ENCODE measurements at places on chromosomes 2 and 18.
A peak's percentile ranks its signal among the peaks of the same experiment; 100 is the strongest.

DNA sequence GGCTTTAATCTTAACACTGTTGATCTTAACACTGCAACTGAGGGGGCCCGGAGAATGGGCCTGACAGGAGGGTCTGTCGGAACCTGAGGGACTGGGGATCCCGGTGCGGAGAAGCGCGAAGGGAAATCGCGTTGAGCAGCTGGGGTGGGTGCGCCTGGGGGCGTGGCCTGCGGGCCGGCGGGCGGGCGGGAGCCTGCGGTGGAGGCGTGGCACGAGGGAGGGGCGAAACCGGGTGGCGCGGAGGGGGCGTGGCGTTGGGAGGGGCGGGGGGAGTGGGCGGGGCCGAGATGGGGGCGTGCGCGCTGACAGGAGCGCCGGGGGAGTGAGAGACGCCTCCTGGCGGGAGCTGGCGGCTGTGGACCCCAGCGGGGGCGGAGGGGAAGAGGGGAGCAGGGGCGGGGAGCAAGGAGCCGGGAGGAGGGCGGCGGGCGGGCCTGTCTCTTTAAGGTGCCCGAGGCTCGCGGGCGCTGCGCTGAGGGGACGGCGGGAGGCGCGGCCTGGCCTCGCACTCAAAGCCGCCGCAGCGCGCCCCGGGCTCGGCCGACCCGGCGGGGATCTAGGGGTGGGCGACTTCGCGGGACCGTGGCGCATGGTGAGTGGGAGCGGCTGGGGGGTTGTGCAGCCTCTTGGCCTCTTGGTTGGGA lies at the start of gene TWSG1:
Gene TWSG1 (plus strand): TSS at position 445 of the 644 bp plus-strand sequence. CDS start 2,457 bp downstream, outside the sequence.
- peak; percentile 91 for DNase-seq

DNA sequence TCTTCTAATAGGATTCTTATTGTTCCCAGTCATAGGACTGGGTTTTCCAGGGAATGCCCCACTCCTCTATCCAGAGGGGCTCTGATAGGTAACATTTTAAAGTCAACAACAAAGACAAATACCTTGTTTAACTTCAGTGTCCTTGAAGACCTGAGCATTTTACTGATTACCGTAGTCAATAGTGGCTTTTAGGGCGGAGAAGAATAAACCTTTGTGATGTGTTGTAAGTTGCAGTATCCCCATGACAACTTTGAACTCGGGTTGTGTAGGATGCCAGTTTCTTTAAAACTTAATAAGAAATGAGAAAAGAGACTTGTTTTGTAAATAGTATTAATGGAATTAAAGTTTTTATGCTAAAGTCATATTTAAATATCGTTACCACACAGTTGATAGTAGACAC lies 6.0 kb downstream of the GATA6 start:
- DNase-seq: no peak

DNA sequence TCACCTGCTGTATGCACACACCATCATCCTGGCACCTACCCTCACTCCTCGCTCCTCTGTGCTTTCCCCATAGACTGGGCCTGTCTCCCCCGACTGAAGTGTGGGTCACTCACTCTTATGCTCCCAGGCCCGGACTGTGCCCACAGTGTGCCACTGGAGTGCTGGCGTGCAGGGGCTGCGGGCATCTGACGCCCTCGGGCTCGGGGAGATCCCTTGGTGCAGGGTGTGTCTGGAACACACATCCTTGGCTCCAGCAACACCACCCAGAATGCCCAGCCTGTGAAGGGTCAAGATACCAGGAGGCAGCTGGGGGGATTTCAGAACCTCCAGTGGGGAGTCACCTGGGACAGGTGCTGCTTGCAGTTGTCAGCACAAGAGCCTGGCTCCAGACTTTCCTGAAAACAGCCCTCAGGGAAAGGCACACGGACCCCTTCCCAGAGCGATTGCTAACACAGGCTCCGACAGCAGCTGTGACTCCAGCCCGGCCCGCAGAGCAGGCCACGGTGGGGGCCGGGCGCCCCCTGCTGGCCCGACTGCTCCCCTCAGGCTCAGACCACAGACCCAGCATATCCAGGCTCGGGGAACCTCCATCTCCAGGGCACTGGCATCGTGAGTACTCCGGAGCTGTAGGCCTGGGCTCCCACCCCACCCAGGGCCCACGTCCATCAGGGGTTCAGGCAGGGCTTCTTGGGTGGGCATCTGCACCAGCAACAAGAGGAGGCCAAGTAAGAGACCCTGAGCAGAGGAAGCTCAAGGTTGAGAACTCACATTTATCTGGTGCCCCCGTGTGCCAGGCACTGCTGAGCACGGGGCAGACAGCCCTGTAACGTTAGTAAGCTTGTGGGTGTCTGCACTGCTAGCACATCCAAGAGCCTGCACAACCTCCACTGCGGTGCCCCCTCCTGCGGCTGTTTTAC lies 8.6 kb downstream of the HS1BP3 start:
- DNase-seq: peak; percentile 74

GRCh38 chr18:8949206-8949605 lies 153.3 kb upstream of the NDUFV2 start:
- DNase-seq: no peak

GRCh38 chr2:37119157-37119556 lies 34.8 kb downstream of the GPATCH11 start:
- no peak for DNase-seq

DNA sequence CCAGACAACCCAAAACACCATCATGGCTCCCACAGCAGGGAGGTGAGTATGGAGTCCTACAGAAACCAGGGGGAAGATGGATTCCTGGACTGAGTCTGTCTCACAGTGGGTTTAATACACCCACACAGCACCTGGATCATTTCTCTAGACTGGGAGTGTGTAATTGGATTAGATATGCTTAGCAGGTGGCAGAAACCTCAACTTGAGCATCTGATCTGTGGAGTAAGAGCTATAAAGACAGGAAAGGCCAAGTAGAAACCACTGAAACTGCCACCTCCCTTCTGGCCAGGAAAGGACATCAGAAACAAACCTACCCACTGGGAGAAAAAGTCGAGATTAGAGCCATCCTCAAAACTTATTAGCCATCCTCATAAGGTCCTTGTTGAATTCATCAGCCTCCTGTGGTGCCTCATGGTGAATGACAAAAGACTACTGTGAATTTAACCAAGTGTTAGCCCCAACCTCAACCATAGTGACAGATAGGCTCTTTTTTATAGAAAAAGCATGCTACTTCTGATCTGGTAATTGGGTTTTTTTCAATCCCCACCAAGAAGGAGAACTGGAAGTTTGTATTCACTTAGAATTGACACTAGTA lies 28.1 kb upstream of the CHST9 start:
- no peak for DNase-seq

- no peak for DNase-seq
These were observed 20.6 kb upstream of the UBE2E3 start for GRCh38 chr2:180959787-180960186.

- no peak for DNase-seq
These were observed 22.8 kb upstream of the MYO3B start for GRCh38 chr2:170155022-170155722.

DNA sequence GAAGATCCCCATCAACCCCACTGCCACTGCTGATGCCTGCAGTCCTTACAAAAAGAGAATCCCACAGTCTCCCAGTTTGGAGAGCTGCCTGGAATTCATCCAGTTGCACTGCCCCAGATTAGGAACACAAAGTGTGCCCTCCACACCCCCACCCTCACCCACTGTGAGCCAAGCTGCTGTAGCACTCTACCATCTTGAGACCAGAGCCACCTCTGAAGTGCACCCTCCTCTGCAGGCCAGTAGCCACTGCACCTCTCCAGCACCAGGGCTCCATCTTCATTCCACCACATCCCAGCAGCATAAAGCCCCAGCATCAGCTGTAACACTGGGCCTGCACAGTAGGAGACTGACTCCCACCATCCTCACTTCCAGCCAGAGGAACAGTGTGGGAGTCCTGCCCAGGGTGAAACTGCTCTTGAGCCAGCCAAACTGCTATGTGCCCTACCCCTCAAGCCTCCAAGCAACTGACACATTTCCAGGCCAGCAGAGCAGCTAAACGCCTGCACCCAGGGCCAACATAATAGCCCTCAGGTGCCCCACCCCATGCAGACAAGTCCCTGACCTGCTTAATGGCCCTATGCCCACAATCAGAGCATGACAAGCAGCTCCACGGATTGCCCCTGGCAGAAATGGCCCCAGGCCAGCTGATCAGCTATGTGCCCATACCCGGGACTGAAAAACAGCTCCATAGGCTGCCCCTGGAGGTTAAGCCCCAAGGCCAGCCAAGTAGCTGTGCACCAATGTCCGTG lies 206.0 kb downstream of the ATAD2B start:
- no peak for DNase-seq

GRCh38 chr2:120550893-120551446 lies 184.7 kb upstream of the GLI2 start:
- DNase-seq: no peak

- DNase-seq: no peak
These were observed 362.3 kb downstream of the FIGN start for GRCh38 chr2:163373496-163373895.

DNA sequence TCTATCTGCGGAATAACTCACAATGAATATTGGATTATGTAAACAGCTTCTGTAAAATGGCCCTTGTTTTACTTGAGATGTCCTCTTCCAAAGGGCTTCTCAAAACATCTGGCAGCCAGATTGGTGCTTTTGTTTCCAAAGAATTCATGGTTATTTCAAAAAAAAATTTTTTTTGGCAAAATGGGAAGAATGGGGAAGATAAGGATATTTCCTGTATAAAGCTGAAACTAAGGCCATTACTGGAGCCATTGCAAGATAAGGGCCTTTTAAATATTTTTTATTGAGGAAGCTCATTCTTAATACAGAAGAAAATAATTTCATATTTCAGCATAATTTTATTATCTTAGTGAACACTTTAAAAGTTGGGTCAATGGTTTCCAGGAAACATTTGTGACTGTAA lies 259.1 kb downstream of the GALNT13 start:
- DNase-seq: no peak

DNA sequence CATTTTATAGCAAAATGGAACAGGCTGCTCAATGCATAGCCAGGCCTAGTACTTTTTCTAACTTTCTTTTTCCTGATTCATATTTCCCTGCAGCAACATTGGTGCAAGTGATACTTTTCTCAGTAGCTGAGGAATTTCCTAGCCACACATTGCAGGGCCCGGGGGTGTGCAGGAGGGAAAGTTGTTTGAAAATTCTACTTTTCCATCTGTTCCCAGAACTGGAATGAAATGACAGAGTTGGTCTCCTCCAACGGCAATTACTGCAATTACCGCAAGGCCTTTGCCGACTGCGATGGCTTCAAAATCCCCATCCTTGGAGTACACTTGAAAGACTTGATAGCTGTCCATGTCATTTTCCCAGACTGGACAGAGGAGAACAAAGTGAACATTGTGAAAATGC lies 50.5 kb downstream of the RASGRP3 start:
- no peak for DNase-seq

DNA sequence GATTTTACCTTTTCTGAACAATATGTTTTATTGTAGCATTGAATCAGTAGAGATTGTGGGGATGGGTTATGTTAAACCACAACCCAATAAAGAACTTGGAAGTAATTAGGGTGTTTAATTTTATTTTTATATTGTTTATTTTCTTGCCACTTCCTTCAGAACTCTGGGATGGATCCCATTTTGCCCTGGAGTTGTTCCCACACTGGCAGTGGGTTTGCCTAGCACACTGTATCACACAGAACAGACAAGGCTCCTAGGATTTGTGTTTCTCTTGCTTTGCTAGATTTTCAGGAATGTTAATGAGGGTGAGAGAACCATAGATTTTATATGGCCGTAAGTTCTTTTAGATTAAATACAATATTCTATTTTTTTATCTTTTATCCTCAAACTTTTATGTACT lies 59.0 kb downstream of the TANK start:
- no peak for DNase-seq

GRCh38 chr18:22710673-22711191 lies 222.4 kb upstream of the RBBP8 start:
- DNase-seq: no peak

Data from hematopoietic multipotent progenitor cell treated with erythropoietin and hydrocortisone succinate and interleukin-3 and kit ligand, for 15 days (in vitro differentiated cells).